ENCODE measurements at places on chromosomes 13 and 19.

GRCh38 chr13:46761866-46762265, 35.1 kb downstream of the ESD start:
- no peak for DNase-seq

GRCh38 chr19:42311657-42312056, 1.5 kb upstream of the TMEM145 start:
- no peak for DNase-seq

GRCh38 chr13:36480726-36481427, 48.6 kb downstream of the CCNA1 start:
- no peak for DNase-seq

DNA sequence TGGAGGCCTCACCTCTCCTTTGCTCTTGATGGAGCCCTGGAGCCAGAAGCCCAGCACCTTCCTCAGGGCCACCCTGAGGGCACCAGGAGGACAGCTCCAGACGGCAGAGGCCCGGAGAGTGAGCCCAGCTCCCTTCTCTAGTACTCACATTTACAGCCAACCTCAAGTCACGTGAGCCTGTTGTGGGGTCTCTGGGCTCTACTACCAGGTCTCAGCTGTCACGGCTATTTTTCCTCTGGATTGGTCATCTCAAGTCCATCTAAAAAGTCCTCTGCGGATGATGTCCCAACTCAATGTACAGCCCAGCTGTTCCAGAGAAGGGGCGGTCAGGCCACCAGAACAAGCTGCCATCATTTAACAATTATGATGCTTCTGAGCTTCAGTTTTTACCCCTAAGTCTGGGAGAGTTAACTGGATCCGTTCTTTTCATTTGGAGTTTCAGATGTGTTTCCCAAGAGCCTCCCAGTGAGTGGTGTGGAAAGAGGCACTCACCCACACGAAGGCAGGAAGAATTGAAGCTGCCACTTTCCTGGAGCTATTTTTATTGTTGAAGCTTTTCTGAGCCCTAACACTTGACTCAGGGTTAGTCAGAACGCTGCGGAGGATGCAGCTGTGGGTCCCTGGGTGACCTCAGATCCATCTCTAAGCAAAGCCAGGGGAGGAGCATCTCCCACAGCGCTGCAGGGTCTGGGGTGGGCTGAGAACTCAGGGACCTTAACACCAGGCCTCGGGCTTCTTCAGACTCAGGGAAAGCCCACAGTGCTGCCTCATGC, 143.5 kb upstream of the UBL3 start:
- DNase-seq: no peak

DNA sequence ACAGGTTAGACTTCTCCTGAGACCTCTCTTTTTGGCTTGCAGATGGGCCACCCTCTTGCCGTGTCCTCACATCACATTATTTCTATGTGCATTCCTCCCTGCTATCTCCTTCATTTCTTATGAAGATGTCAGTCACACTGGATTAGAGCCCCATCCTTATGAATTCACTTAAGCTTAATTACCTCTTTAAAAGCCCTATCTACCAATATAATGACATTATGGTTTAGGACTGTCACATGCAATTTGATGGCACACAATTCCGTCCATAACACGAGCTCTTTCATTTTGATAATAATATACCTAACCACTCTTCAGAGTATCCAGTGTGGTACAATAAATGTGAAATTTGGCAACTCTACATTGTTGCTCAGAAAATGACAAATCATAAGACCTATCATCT, 1037.3 kb downstream of the DIAPH3 start:
- no peak for DNase-seq

- peak; percentile 34 for DNase-seq
These were observed 23.9 kb upstream of the OXGR1 start for GRCh38 chr13:97018029-97018819.

DNA sequence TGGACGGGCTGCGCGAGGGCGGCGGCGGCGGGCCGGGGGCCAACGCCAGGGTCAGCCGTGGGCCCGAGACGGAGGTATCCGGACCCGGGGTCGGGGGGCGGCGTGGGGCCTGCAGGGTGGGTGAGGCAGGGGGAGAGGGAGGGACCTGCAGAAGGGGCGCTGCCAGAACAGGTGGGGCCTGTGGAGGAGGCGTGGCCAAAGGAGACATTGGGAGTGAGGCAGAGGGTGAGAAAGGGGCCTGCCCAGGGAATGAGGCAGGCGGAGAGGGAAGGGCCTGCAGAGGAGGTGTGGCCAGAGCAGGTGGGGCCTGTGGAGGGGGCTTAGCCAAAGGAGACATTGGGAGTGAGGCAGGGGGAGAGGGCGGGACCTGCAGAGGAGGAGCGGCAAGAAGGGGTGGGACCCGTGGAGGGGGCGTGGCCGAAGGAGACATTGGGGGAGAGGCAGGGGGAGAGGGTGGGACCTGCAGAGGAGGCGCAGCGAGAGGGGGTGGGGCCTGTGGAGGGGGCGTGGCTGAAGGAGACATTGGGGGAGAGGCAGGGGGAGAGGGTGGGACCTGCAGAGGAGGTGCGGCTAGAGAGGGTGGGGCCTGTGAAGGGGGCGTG, 4.2 kb downstream of the PRR36 start:
- peak; percentile 76 for DNase-seq

GRCh38 chr19:12946092-12946721, 545 bp downstream of the RAD23A start:
- peak; percentile 71 for DNase-seq

DNA sequence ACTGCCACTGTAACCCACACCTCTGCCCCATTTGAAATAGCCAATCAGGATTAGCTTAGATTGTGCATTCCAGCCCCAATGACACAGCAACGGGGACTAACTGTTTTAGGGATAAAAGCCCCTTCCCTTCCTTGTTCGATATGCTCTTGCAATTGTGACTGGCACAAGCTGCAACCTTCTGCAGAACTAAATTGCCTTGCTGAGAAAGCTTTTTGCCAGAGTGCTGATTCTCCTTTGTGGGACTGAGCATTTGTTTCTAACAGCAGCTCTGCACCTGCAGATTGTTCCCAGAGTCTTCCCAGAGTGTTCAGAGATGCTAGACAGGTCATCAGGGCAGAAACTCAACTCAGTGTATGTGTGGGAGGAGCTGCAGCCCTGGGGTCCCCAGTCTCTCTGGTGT, 115.8 kb downstream of the ZNF675 start:
- no peak for DNase-seq

DNA sequence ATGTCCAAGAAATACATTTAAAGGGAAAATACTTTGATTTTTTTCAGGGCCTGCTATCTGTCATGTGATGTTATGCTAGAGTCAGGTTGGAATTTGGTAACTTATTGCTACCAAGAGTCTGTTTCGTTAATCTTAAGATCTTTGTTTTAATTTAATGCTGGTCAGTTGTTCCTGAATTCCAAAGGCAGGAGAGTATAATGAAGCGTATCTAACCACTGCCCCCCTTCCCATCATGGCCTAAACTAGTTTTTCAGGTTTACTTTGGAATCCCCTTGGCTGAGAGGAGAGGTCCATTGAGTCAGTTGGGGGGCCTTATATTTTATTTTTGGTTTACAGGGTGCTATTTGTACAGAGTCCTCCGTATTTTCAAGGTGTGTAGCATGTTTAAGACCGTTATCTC, 116.3 kb upstream of the SLC7A1 start:
- no peak for DNase-seq

- no peak for DNase-seq
These were observed 4.2 kb downstream of the SULT2B1 start for GRCh38 chr19:48556163-48556562.

DNA sequence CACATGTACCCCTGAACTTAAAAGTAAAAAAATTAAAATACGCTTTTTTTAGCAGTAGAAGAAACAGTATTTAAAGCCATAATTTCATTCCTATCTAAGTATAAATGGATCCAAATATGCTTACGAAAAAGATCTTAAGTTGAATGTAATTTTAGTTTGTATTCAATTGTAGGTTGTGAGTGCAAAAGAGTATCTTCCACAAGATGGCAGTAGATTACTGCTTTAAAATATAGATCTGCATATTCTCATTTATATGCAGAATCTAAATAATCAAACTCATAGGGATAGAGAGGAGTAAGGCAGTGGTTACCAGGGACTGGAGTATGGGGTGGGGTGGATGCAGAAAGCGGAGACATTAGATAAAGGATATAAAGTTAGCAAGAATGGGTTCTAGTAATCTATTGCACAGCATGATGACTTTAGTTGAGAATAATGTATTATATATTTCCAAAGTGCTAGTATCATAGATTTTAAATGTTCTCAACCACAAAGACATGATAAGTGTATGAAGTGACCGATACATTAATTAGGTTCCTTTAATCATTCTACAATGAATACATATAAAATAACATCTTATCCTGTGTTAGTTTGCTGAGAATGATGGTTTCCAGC, 14.2 kb downstream of the OR7A17 start:
- peak; percentile 33 for DNase-seq

DNA sequence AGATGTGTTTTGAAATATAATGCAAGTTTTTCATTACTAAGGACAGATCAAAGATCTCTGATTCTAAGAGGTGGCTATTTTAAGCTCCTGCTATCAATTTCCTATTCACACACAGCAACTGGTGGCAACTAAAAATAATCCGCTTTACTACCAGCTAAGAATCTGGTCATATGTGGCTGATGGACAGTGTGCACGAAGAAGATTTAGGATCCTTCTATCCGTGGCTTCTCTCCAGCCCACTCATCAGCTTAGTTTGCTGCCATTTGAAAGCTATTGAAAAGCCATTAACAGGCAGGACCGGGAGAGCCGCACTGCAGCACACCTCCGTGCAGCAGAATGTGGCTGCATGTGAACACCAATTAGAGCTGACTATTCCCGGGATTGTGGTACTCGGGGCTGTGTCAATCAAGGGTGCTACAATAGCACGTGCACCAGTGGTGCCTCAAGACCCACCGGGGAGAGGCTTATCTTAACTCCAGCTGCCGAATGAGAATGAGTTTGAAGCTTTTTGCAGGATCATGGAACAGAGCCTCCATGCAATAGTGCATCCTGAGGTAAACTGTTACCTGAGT, at the start of gene MYO16:
MYO16 (plus strand) TSS at position 431 of the 572 bp plus-strand sequence. CDS start 234 bp downstream, outside the sequence.
- no peak for DNase-seq

- no peak for DNase-seq
These were observed 40.6 kb downstream of the TNFSF11 start for GRCh38 chr13:42614436-42615035.

GRCh38 chr19:8881512-8881911, 49.3 kb downstream of the MBD3L1 start:
- no peak for DNase-seq

DNA sequence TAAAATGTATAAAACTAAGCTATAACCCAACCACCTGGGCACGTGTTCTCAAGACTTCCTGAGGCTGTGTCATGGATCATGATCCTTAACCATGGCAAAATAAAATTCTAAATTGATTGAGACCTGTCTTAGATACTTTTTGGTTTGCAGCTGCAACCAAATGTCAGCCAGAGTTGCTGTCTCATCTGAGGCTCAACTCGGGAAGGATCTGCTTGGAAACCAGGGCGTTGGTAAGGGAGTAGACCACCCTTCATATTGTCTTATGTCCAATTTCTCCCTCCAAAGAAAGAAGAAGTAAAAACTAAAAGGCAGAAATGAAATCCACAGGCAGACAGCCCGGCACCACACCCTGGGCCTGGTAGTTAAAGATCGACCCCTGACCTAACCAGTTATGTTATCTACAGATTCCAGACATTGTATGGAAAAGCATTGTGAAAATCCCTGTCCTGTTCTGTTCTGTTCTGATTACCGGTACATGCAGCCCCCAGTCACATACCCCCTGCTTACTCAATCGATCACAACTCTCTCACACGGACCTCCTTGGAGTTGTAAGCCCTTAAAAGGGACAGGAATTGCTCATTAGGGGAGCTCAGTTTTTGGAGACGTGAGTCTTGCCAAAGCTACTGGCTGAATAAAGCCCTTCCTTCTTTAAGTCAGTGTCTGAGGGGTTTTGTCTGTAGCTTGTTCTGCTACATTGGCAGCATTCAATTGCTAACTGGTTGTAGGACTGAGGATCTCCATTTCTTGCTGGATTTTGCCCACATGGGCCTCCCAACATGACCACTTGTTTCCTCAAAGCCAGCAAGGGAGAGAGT, 22.9 kb upstream of the IGSF23 start:
- no peak for DNase-seq

GRCh38 chr19:35170359-35171061, 16.0 kb downstream of the FXYD5 start:
- no peak for DNase-seq

DNA sequence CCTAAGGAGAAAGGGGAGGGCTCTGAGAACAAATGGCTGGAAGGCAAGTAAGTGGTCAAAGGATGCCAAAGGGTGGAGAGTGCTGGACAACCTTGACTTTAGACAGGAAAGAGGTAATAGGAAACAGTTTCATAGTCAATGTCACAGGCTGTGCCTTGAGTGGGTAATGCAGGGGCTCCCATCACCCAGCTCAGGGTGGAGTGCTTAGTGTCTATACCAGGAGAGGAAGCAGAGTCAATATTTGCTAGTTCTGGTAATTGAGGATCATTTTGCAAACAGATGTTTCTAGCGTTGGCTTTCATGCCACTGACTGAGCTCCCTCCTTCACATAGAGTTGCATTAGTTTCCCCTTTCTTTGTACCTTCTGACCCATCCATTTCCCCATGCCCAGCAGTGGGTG, 64.6 kb upstream of the KL start:
- no peak for DNase-seq

- no peak for DNase-seq
These were observed 216.5 kb downstream of the PCCA start for GRCh38 chr13:100305398-100305797.

- DNase-seq: peak; percentile 82
These were observed at the start of gene DAZAP1 for GRCh38 chr19:1407528-1408299. DAZAP1 (plus strand) TSS chr19:1407586; CDS start chr19:1407774, 188 bp downstream.

GRCh38 chr13:46086985-46087384, 17.8 kb downstream of the CPB2 start:
- DNase-seq: no peak

DNA sequence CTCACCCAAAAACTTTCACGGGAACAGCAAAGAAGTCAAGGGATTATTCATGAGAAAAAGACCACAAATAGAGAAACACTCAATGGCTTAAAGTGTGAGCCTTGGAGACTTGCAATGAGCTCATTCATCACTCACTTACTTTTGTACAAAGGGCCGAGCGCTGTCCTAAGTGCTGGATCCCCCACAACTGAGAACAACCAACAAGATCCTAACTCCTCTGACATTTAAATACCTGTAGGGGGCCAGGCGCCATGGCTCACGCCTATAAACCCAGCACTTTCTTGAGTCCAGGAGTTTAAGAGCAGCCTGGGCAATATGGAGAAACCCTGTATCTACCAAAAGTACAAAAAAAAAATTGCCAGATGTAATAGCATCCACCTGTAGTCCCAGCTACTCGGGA, 29.4 kb upstream of the ZNF507 start:
- no peak for DNase-seq

GRCh38 chr13:98775844-98776598, 23.5 kb upstream of the SLC15A1 start:
- no peak for DNase-seq

DNA sequence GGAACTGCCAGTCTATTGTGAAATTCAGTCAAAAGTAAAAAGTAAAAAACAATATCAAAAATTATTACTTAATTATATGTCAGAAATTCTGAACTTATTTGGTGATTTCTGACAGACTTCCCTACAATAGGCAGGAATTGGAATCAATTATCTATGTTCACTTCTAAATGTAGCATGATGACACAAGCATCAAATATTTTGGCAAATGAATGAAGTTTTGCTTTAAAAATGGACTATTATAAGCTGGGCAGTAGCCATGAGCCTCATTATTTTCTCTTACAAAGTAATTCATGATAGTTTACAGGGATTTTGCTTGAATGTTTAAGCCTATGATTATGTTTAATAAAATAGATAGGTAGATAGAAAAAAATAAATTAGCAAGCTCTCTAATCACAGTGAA, 582.6 kb downstream of the SLITRK6 start:
- no peak for DNase-seq

- no peak for DNase-seq
These were observed 1051.5 kb downstream of the DIAPH3 start for GRCh38 chr13:59112221-59112718.

GRCh38 chr19:35265900-35266519, 2.8 kb upstream of the USF2 start:
- DNase-seq: no peak
